Glomerular endothelial cell (primary cell): ENCODE measurements at places on chromosomes 11 and 22. TPM values are rescaled to one million over a fixed set of nuclear protein-coding genes. Genes with fewer than 3 reads are reported as not detected.

GRCh38 chr11:69894181-69894611 is 75.0 kb upstream of the FGF3 start:
- DNase-seq: no peak

The SEPTIN5 gene
- total RNA-seq: 7.7 and 18.9 TPM in 2 replicates

DNA sequence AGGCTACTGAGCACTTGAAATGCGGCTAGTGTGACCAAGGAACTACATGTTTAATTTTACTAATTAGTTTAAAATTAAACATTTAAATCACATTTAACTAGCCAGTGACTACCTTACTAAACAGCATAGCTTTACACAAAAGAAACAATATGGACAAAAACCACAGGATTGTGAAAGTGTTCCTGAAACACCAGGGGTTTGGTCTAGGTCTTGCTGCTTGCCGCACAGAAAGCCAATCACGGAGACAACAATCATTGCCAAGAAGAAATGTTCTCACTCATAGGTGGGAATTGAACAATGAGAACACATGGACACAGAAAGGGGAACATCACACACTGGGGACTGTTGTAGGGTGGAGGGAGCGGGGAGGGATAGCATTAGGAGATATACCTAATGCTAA is 309.5 kb downstream of the C11orf87 start:
- no peak for DNase-seq

- DNase-seq: no peak
Observed at GRCh38 chr11:71425860-71426259, 22.3 kb downstream of the DHCR7 start.

DNA sequence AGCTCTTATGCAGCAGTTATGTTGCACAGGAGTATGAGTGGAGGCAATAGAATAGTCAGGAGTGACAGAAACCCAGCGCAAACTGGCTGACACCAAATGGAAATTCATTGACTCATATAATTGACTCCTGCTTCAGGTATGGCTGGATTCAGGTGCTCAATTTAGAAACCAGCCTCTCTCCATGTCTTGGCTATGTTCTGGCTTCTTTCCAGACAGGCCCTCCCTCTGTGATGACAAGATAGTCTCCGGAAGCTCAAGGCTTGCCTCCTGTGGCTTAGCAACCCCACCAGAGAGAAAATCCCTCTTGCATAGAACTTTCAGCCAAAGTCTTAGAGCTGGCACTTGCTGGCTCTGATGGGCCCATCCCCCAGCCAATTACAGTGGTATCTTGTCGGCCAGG is 28.1 kb upstream of the MN1 start:
- DNase-seq: no peak

The TMEM86A gene
- 2.3 and 2.9 TPM in 2 replicates for total RNA-seq

The ANO1 gene
- 0.70 and 3.0 TPM in 2 replicates for total RNA-seq

- DNase-seq: no peak
Observed at GRCh38 chr11:40722179-40722795, 737.2 kb downstream of the LRRC4C start.

The CD3E gene
- not detected in 2 replicates for total RNA-seq

DNA sequence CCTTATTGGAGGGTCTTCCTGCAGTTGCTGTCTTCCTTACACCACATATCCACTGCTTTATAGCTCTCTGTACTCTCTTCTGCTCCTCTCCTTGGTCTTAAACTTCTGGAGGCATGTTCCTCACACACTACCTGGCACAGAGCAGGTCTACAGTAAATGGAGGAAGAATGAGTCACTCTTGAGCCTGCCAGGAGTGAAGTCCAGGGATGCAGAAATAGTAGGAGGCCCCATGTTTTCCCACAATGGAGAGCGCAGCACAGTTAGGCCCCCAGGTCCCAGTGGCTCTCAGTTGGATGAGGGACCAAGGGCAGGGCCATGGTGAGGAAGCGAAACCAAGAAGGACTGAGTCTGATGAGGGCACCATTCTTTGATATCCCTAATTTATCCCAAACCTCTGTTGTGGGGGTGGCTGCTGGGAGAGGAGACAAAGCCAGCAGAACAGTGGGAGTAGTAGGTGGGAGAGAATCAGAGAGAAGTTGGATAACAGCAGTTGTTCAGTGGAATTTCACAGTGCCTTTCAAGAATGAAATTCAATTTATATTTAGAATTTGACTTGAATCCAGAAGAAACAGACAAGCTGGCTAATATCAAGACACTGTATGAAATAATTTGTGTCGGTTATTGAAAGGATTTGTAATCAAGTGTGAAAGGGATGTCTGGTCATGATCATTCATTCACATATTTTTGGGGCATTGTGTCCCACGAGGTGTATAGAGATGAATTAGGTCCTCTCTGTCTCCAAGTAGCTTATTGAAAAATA is 187.8 kb downstream of the HIPK3 start:
- DNase-seq: no peak

- no peak for DNase-seq
Observed at GRCh38 chr11:120546312-120547205, 35.0 kb downstream of the GRIK4 start.

The OPCML gene
- 0.19 and 0.58 TPM in 2 replicates for total RNA-seq

GRCh38 chr11:111974446-111974845 is 37.3 kb downstream of the DIXDC1 start:
- no peak for DNase-seq

DNA sequence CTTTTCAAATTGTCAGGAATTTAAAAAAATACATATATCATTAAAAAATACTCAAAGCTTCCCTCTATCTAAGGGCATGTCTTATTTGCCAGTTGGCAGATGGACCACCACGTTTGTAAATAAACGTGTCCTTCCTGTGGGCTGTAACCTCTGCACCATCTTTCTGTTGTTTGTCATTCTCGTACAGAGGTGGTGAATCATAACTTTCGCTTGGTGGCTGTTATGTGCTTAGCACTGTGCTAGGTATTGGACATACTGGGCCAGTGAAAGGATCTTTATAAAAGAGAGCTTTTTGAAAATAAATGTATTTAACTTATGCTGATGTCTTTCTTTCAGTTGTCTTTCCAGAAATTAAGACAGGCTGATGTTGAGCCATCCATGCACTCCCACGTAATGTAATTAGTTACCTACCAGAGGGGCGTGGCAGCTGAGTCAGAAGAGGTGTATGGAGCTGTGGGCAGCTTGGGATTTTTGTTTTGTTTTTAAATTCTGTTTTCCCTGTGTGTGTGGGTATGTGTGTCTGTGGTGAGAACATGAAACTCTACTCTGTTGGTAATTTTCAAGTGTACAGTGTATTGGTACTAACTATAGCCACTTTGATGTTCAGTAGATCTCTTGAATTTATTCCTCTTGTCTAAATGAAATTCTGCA is 62.7 kb downstream of the TECTA start:
- no peak for DNase-seq

The PNPLA3 gene
- total RNA-seq: 4.6 and 6.2 TPM in 2 replicates

The RRM1 gene
- 29.4 and 37.3 TPM in 2 replicates for total RNA-seq

GRCh38 chr11:111329306-111330204 is 31.2 kb downstream of the POU2AF3 start:
- DNase-seq: no peak

DNA sequence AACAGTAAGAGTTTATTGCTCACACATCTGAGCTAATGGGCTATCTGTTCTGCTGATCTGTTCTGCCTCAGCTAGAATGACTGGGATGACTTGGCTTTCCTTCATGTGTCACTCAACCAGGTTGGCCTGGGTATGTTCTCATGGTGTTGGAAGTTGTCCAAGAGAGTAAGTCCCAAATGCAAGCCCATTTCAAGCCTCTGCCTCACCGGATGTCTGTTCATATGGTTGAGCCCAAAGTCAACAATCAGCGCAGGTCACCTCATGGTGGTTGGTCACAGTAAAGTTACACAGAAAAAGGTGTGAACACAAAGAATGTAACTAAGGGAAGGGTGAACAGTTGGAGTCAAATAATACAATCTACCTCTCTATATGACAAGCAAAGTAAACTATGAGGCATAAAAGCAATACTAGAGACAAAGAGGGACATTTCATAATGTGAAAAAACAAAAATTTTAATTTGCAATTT is 1.9 kb downstream of the GDPD4 start:
- DNase-seq: no peak

The KCNE3 gene
- total RNA-seq: 1.0 and 1.4 TPM in 2 replicates

The SLC35C1 gene
- total RNA-seq: 16.8 and 29.4 TPM in 2 replicates

The SCGB1A1 gene
- total RNA-seq: not detected in 2 replicates

DNA sequence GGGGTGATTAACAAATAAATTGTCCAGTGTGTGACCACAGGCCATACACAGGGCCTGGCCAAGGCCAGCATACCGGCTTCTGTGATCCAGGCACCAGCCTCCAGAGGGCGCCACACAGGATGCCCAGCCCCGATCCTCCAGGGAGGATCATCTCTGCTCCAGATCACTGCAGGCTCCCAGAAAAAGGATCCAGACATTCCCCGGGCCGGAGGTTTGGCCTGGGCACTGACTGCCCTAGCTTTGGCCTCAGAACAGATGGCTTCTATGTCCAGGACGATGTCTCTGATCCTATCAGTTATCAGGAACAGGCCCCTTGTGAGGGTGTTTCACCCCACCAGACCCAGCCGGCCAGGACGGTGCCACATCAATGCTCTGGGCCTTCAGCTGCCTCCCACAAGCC is 74.5 kb upstream of the LMO1 start:
- DNase-seq: no peak

The SCYL1 gene
- 94.4 and 104 TPM in 2 replicates for total RNA-seq

- no peak for DNase-seq
Observed at GRCh38 chr11:73324665-73325035, 16.6 kb downstream of the ARHGEF17 start.

DNA sequence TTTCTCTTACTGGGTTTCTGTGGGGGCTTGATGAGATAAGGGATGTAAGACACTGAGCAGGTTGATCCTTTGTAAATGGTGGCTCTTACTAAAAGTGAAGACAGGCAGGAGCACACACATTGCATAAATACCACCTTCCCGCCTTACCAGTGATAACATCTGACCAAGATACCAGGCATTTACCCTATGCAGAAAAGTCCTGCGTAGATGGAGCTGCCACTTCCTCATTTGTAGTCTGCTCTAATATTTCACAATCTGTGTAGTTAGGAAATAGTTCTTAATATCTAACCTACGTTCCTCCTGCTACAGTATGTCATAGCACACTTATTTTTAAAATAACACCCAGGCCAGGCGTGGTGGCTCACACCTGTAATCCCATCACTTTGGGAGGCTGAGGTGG is 23.9 kb upstream of the SWAP70 start:
- DNase-seq: no peak

- no peak for DNase-seq
Observed at GRCh38 chr22:19109198-19110063, 12.8 kb downstream of the DGCR2 start.

- DNase-seq: no peak
Observed at GRCh38 chr22:39839204-39839603, 54.4 kb downstream of the ENTHD1 start.
